ENCODE measurements at places on chromosomes 2 and 18.

DNA sequence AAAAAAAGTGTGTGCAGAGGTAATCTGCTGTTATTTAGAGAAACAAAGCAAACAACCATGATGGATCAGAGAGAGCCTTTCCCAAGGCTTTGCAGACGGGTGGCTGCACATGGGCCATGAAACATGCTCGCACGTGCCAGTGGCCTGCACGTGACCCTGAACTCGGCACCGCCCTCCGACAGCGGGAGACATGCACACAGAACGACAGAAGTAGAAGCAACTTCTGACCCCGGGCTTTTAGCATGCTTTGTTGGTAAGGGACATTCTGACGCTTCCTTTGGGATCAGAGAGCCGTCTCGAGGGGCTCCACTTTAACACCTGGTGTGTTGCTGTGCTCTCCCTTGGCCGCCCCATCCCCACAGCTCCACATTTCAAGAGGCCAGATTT lies 112.5 kb downstream of the KCNF1 start:
- DNase-seq: no peak

GRCh38 chr18:47979611-47980200 lies 49.2 kb upstream of the SMAD2 start:
- DNase-seq: no peak

DNA sequence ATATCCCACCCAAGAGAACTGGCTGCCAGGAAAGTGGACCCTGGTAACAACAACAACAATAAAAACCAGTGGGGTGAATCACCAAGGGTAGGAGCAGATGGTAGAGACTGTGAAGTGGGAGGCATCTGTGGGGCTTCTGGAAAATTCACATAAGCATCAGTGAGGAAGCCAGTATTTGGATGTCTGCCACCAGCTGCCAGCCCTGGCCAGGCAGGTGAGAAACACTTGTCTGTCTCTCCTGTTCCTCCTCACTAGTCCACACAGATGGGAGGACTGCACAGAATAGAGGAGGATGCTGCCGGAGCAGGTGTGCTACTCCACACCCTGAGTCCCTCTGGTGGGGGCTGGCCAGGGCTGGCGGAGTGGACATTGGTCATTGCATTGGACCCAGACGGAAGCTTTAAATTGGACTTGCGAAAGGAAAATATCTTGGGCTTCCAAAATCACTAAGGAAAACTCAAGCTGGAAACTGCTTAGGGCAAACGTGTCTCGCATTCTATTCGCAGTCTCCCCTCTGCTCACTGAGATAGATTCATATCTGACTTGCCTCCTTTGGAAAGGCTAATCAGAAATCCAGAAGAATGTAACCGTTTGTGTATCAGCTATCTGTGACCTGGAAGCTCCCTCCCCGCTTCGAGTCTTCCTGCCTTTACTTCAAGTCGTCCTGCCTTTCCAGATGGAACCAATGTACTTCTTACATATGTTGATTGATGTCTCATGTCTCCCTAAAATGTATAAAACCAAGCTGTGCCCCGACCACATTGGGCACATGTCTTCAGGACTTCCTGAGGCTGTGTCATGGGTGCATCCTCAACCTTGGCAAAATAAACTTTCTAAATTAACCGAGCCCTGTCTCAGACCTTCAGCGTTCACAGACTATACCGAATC lies 69.1 kb downstream of the NAB1 start:
- peak; percentile 22 for DNase-seq

DNA sequence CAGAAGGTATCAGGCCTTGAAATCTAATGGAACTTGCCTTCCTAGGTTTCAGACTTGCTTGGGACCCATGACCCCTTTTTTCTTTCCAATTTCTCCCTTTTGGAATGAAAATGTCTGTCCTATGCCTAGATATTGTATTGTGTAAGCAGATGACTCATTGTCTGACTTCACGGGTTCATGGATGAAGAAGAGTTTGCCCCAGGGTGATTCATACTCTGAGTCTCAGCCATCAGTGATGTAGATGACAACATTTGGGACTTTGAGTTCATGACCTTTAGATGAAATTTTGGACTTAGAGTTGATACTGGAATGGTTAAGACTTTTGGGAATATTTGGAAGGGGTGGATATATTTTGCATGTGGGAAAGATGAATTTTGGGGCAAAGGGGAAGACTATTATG lies 11.2 kb upstream of the SCYGR5 start:
- no peak for DNase-seq

GRCh38 chr2:222561817-222562645 lies 93.9 kb downstream of the FARSB start:
- DNase-seq: peak; percentile 7

- no peak for DNase-seq
Measured at GRCh38 chr2:238562446-238562845, 135.7 kb downstream of the ASB1 start.
